ENCODE measurements at places on chromosomes 7 and 10. TPM values are rescaled to one million over a fixed set of nuclear protein-coding genes. Genes with fewer than 3 reads are reported as not detected.

CUBN gene
- 3.7 TPM for total RNA-seq

SLC26A5 gene
- total RNA-seq, result not detected

NME8 gene
- total RNA-seq, result not detected

STK17A gene
- 18.2 TPM for total RNA-seq

HYAL4 gene
- not detected for total RNA-seq

CXCL12 gene
- total RNA-seq, result 16.0 TPM

CALCR gene
- total RNA-seq, result not detected

ACHE gene
- total RNA-seq, result not detected

MINPP1 gene
- 57.9 TPM for total RNA-seq

MBL2 gene
- total RNA-seq, result not detected

WEE2 gene
- not detected for total RNA-seq

SPAG6 gene
- total RNA-seq, result not detected

VAX1 gene
- not detected for total RNA-seq

INPP5F gene
- 81.6 TPM for total RNA-seq

PNLIPRP3 gene
- total RNA-seq, result 0.77 TPM

TMEM236 gene
- total RNA-seq, result 0.77 TPM

ZNF33B gene
- total RNA-seq, result 4.8 TPM

TNS3 gene
- total RNA-seq, result 140 TPM

GRID1 gene
- 0.36 TPM for total RNA-seq

CHST15 gene
- total RNA-seq, result 0.69 TPM

FANK1 gene
- total RNA-seq, result 0.67 TPM

AKR1C4 gene
- total RNA-seq, result not detected

NEUROD6 gene
- total RNA-seq, result not detected
